ENCODE measurements at places on chromosomes 5 and 9.

- no peak for DNase-seq
Measured at GRCh38 chr5:195401-196160, 4.3 kb downstream of the LRRC14B start.

DNA sequence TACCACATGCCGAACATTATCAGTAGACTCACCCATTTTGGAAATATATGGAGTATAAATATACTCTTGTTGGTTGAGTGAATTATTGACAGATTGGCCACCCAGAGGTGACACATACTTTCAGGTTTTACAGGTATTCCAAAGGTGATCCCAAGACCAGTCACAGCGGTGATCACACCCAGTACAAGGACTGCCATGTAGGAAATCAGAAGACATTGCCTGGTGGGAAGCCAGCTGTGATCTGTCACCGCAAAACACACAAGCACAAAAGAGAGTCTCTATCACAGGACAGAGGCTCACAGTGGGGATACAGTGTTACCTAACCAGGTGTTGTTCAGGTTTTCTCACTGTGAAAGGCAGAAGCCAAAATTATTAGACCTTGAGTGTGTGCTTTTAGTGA, 15.8 kb downstream of the BTF3 start:
- no peak for DNase-seq

- DNase-seq = peak; percentile 21
Measured at GRCh38 chr5:180159756-180160155, 49.3 kb downstream of the RASGEF1C start.

- DNase-seq = peak; percentile 17
Measured at GRCh38 chr9:94511134-94511954, 43.5 kb upstream of the PCAT7 start.

DNA sequence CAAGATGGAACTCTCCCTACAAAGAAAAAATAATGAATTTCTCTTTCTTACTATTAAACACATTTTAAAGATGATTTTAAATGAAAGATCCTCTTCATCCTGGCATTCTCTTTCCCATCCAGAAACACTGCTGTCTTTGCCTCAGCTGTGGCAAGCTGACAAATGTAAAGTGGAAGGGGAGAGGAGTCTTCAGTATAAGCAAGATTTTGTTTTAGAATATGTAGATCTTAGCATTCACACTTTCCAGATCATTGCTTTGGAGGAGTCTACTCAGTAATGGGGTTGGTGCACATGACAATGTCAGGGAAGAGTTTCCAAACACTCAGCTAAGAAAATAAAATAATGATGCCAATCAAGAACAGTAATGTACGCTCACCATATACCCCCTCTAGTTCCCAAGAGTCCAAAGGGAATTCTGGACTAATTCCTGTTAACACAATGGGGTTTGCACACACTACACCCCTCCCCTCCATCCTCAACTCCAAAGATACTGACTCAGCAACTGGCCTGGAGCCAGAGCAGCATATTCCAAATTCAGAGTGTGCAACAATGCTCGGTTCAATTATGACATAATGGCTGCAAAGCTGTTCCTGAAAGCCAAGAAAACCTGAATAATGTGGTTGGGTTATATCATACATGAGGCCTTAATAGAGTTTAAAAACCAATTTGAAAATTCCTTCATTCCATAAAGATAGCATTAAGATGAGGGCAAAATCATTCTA, 4.6 kb downstream of the C5orf63 start:
- peak; percentile 92 for DNase-seq

DNA sequence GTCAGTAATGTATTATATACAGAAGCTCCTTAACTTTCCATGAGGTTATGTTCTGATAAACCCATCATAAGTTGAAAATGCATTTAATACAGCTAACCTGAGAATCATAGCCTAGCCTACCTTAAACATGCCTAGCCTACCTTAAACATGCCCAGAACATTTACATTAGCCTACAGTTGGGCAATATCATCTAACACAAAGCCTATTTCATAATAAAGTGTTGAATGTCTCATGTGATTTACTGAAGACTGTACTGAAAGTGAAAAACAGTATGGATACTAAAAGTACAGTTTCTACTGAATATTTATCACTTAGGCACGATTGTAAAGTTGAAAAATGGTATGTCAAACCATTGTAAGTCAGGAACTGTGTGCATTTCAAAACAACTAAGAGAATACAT, 1.6 kb downstream of the GM2A start:
- no peak for DNase-seq

- peak; percentile 26 for DNase-seq
Measured at GRCh38 chr5:88660264-88660946, 222.6 kb downstream of the MEF2C start.

DNA sequence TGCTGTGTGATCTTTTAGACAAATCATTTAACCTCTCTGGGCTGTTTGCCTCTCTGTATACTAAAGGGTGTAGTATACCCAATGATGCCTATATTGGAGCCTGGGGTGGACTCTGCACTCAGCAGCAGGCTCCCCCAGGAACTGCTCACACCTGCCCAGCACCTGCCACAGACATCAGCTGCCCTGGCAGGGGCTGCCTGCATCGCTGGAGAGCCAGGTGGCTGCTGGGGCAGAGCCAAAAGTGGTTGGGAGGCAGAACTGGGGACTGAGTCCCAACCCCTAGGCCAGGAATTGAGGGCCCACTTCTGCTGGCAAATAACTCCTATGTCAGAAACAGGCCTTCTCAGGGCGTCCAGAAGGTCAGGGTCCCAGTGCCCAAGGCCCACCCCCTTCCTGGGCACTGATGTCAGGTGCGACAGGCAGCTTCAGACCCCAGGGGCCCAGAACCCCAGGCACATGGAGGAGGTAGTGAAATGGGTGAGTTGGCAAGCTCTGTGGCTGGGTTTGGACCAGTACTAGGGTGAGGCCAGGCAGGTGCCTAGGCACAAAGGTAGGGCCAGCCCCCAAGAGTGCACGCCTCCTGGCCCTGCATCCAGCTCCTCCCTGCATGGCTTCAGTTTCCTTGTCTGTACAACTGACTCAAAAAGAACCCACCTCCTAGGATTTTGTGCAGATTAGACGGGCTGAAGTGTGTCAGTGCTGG, 5.8 kb downstream of the UNC5A start:
- DNase-seq = no peak

GRCh38 chr9:8552732-8553131, 753.2 kb upstream of the DMAC1 start:
- DNase-seq = no peak
